ENCODE measurements at places on chromosomes 3 and 15.

- no peak for DNase-seq
These were observed 11.3 kb downstream of the PLA2G4D start for GRCh38 chr15:42082823-42083604.

GRCh38 chr15:100252779-100253417 lies 88.9 kb downstream of the ADAMTS17 start:
- DNase-seq = no peak

DNA sequence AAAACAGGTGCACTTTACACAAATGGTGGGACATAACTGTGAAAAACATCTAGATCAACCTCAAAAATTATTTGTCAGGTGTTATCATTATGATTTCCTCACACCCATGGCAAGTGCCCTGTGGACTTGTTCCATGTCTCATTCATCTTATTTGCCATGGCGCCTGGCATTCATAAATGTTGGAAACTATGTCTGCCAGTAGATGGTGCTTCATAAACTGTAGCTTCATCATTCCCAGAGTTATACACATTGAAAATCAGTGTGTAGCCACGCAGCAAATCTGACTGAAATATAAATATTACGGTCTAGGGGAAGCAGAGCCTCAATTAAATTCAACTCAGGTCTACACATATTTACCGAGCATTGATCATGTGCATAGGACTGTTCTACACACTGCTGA lies 90.7 kb downstream of the IMPG2 start:
- DNase-seq = peak; percentile 3

- DNase-seq = peak; percentile 23
These were observed 7.9 kb downstream of the AMOTL2 start for GRCh38 chr3:134366221-134366927.

- DNase-seq = no peak
These were observed 871.1 kb downstream of the PDCD6IP start for GRCh38 chr3:34669490-34669889.

DNA sequence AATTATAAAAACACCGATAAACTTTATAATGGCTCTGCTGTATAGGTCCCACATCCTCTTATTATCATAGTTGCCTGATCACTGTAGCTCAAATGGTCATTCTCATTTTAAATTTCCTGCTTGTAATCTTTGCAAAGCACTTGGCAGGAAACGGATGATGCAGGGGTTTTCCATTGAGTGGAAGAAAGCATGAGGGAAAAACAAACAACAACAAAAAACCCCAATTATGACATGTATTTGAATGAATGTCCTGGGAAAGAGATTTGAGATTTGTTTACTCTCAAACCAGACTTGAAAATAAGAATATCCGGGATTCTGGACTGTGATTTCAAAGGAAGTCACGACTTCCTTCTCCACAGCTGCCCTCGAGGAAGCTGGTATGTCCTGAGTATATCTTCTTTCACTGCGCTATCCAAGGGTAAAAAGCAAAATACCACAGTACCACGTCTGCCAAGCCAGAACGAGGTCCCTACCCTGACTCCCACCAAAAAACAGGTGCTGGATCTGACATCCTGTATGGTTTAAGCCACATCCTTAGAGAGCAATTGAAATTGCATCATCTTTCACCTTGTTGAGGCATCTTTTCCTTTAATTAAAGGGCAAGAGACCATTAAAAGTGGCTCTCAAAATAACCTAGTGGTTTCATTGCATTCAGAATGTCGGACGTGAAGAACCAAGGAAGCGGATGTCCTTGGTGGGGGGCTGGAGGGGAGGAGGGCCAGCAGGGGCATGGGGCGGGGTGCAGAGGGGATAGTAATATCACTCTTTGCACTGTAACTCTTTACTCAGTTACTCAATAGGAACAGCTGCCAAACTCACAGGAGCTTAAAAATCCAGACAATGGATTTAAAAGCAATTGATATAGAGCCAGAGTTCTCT lies 13.5 kb upstream of the TIPIN start:
- no peak for DNase-seq

GRCh38 chr15:55514414-55514850 lies 6.4 kb upstream of the DNAAF4 start:
- DNase-seq = no peak

DNA sequence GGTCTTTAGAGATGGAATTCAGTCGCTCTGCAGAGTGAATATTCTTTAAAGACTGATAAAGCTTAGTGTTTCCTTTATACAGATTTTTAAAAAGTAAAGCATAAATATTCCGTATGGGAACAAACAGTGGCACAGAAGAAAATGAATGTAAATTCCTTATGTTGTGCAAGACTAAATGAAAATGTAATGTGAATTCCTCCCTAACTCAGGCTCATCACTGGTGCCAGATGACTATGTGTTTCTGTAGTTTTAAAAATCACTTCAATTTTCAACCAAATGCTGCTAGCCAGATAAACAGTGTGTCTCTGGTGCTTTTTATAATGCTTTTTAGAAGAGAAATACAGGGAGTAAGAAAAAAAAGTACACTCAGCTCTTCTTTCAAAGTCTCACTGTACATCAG lies 154.8 kb upstream of the SNTN start:
- DNase-seq = no peak

DNA sequence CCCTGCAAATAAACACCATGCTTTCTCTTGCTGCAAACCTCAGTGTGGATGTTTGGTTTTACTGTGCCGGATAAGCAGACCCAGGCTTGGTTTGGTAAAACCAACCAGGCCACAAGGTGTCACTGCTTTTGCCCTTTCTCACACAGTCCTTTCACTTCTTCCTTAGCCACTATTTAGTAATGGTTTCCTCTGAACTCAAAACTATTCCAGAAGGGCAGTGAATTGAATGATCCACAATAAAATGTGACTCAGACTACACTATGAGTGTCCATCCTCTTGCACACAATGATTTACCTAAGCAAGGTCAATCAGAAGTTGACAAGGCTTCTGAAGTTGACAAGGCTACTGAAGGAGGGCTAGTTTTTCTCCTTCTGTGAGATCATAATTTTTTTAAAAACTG lies 552.4 kb upstream of the CCDC54 start:
- peak; percentile 64 for DNase-seq

DNA sequence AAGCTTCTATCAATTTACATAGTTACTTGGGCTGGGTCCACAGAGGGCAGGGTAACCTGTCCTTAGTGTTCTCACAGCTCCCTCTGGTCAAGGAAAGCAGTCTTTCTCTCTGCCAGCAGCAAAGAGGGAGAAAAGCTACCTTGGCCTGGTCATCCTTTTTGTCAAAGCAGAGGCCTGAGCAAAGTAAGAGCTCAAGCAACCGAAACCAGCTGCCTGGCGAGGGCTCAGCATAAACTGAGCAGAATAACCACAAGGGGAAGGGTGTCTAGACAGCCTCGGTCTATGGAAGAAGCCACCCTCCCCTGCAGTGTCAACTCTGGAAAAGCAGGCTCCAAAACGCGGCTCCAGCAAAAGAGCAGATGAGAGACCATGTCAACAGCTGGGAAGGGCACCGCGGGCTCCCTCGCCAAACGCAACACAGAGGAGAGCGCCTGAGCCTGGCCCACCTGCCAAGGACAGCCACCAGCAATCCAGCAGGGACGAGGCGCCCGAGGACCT lies 17.4 kb downstream of the LRIG1 start:
- DNase-seq = no peak

- no peak for DNase-seq
These were observed 15.6 kb upstream of the CD47 start for GRCh38 chr3:108106449-108106848.

DNA sequence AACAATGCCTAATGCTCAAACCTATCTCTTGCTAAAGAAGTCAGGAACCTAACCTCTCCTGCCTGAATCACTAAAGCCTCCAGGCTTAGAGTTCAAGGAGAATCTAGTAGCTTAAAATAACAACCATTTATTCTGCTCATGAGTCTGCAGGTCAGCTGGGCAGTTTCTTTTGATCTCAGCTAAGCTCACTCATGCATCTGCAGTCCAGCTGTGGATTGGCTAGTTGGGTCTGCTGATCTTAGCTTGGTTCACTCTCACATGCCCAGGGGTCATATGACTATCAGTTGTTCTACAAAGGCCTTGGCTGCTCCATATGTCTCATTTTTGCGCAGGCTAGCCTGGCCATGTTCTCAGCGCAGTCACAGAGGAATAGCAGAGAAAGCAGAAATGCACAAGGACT lies 109.2 kb upstream of the STT3B start:
- DNase-seq = peak; percentile 92

- peak; percentile 35 for DNase-seq
These were observed 12.8 kb downstream of the PYDC2 start for GRCh38 chr3:191473661-191474198.

DNA sequence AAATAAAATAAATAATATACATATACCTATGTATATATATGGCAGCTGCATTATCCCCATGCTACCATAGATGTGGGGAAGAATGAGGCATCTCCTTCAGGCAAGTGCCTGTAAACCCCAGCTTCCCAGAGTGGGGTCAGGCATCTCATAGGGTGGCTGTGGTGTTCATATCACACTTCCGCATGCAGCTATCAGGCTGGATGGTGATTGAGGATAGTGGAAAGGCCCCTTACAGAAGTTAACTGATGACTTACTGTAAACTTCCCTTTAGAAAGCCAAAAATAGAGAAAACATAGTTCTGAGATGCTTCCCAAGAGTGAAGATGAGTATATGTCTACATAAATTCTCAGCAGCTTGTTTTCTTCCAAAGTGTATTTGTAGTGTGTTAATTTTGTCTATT lies 3.5 kb upstream of the PP2D1 start:
- DNase-seq = no peak

DNA sequence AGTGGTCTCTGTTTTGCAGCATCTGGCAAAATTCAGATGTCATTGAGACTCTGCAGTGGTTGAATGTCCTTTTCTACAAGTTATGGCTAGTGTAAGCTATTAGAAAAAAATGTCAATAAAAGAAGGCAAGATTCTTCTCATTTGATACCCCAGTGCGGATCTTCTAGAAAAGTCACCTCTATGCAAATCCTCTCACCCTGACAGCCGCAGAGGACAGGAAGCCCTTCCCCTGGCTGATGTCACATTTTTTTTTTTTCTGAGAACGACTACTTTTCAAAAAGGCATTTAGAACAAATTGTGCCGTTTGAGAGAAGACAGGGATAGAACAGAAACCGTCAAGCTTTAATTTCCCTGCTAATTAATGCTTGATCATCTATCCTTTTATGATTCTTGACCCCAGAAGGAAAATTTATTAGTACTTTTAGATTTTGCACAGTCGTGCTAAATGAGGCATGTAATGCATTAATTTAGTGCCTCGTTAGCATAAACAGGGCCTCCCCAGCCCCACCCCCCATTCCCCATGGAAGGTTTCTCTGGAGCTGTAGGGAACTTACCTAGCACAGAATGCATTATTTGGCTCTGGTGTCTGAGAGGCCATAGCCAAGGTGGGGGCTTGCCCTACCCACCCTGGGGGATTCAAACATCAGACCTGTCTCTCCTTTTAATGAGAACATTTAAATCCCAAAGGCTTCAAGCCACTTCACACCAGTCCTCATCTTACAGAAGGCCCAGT lies 183.8 kb downstream of the OPA1 start:
- no peak for DNase-seq

DNA sequence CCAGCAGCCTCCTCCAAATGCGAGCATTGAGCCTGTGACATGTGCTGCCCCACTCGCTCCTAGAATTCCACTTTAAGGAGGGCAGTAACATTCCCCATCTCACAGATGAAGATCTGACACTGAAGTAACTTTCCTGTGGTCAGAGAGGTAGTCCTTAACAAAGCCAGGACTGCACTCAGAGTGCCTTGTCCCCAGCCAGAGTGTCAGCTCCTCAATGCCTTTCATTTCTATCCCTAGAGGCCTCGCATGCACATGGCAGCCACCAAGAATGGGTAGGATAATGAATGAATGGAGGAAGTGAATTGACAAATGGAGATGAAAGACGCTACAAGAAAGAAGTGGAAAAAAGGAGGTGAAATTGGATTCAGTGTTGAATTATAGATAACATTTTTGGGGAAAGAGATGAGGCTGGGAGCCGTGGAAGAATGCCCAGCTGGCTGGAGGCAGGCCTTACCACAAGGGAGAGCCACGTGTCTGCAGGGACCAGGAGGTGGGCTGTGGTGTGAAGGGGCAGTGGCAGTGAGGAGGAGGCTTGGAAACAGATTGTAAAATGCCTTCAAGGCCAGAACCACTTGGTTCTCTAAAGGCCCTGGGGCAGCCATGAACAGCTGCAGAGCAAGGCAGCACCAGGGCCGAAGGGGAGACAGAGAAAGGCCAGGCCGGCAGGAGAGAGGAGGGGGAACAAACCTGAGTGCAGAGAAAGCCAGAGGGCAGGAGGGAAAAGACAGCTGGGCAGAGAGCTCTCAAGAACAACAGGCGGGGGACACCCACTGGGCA lies 10.4 kb downstream of the CFAP92 start:
- DNase-seq = no peak

GRCh38 chr3:159974-160373 lies 36.6 kb upstream of the CHL1 start:
- no peak for DNase-seq

Data from HFFc6 (cell line).